ENCODE measurements at places on chromosomes 16 and 17. TPM values are rescaled to one million over a fixed set of nuclear protein-coding genes. Genes with fewer than 3 reads are reported as not detected.

GRCh38 chr17:43517161-43517560 lies 29.0 kb downstream of the ETV4 start:
- DNase-seq: no peak

GRCh38 chr16:55480228-55480655 lies 1.2 kb downstream of the MMP2 start:
- DNase-seq: no peak

CFAP119 gene
- 2.3 TPM for polyA plus RNA-seq

- no peak for DNase-seq
Observed at GRCh38 chr17:55588446-55589242, 77.4 kb upstream of the SMIM36 start.

DNA sequence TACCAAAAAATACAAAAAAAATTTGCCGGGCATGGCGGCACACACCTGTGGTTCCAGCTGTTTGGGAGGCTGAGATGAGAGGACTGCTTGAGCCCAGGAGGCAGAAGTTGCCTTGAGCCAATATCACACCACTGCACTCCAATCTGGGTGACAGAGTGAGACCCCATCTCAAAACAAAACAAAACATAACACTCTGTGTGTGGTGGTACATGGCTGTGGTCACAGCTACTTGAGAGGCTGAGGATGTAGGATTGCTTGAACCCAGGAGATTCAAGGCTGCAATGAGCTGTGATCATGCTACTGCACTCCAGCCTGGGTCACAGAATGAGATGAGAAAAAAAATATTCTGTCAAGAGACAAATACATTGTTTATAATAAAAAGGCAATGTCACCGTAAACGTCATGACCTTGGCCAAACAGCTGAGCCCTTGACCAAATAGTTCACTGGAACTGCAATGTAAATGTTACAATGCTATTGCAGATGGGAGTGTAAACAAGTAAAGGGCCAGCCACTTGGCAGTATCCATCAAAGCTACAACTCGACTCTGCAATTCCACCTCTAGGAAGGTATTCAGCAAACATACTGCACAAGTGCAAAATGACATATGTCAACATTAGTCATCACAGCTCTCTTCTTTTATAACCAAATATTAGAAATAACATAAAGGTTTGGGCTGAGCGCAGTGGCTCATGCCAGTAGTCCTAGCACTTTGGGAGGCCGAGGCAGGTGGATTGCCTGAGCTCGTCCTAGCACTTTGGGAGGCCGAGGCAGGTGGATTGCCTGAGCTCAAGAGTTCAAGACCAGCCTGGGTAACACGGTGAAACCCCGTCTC lies 16.9 kb downstream of the EARS2 start:
- DNase-seq: no peak

- no peak for DNase-seq
Observed at GRCh38 chr17:57874434-57875289, 24.8 kb upstream of the MRPS23 start.

GRCh38 chr17:77906377-77906871 lies 52.1 kb upstream of the TNRC6C start:
- DNase-seq: no peak

DNA sequence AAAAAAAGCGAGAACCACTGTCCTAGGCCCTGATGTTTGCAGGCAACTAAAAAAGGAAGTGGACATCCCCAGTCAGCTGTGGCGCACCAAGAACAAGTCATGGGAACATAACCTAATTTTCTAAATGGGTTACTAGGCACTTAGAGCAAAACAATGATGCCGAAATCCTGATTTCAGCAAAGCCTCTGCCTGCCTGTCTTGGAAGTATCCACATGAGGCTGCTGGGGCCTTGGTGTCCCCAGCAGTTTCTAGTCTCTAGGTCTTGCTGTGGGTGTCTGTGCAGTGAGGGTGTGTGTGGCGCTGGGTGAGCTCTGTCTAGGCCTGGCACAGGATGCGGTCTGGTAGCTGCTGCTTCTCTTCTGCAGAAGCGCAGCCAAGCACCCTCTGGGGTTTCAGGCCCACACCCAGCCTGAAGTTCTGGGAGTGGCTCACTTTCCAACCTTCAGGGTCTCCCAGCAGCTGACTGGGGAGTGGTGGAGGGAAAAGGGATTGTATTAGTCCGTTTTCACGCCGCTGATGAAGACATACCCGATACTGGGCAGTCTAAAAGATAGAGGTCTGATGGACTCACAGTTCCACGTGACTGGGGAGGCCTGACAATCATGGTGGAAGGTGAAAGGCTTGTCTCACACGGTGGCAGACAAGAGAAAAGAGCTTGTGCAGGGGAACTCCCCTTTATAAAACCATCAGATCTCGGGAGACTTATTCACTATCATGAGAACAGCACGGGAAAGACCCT lies 21.1 kb downstream of the STH start:
- DNase-seq: no peak

DNA sequence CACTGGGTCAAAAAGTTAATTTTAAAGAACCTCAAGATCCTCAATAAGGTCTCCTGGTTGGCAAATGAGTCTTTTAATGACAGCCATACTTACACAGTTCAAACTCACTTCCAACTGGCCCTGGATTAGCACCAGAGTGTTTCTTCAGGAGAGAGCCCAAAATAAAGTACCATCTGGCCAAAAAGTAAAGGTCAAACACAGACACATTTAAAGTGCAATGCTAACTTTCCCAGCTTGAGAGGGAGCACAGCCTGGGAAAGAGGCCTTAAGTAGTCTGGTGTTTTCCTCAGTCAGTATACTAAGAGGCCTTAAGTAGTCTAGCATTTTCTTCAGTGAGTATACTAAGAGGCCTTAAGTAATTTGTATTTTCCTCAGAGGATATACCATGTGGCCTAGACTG lies 46.6 kb upstream of the ERN1 start:
- no peak for DNase-seq

GRCh38 chr17:82194765-82195164 lies 17.9 kb downstream of the CCDC57 start:
- no peak for DNase-seq

DNA sequence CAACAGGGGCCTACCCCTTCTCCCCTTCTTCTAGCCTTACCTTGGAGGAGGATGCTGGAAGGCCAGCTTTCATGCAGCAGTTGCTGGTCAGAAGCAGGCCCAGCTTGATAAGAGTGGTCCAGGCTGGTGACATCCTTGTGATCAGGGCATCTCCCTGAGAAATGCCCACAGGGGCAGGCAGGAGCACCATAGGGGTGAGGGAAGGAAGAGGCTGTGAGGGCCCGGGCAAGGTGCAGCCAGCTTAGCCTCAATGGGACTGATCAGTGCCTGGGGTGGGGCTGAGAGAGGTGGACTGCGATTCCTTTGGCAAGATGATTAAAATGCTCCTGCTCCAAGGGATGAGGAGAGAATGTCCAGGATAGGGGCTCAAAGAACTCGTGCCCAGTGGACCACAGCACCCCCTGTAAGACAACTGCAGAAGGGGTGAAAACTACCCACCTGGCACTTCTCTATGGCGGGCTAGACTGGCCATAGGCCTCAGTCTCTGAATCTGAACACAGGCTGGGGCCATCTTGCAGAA lies 9.5 kb upstream of the GALK1 start:
- DNase-seq: no peak

ATP2C2 gene
- 0.96 TPM for polyA plus RNA-seq

TMEM220 gene
- polyA plus RNA-seq: 2.4 TPM

KRTAP4-9 gene
- not detected for polyA plus RNA-seq

DNA sequence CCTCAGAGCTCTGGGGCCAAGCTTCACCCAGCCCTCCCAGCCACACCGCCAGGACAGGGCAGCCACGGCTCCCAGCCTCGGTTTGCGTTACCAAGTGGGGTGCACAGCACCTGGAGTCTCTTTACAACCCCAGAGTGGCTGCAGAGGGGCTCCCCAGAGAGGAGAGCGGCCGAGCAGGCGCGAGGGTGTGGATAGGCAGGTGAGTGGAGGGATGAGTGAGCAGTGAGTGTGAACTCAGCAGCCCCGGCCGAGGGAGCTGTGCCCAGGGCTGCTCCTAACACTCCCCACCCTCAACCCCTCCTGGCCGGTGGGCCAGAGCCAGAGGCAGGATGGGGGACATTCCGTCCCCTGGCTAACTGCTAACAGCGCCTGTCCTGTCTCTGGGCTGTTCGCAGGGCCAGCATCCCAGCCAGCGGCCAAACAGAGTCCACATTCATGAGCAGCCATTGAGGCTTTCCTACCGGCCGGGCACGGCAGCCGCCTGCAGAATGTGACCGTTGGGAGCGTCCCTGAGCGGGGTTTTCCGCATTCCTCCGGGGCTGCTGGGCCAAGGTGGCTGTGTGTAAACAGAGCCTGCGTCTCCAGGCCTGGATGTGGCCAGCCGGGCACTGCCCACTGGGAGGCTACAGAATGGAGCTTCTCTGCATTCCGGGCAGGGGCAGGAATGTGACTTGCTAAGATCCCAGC lies 5.3 kb downstream of the ZNF469 start:
- DNase-seq: peak; percentile 7

DNA sequence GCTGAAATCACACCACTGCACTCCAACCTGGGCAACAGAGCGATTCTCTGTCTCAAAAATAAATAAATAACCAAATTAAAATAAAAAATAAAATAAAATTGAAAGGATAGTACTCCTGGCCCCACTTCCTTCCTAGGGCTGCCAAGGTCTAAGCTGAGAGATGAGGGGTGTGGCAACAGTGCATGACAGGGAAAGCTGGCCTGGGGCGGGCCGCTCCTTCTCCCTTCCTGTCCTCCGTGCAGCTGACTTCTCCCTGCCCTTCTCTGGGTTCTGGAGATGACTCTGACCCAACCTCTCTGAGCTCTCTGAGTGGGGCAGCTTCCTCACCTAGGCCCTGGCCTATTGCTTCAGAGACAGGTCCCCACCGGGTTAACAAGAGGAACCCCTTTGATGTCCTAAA lies 8.7 kb upstream of the SLC25A39 start:
- no peak for DNase-seq

FADS6 gene
- polyA plus RNA-seq: 0.57 TPM

DNA sequence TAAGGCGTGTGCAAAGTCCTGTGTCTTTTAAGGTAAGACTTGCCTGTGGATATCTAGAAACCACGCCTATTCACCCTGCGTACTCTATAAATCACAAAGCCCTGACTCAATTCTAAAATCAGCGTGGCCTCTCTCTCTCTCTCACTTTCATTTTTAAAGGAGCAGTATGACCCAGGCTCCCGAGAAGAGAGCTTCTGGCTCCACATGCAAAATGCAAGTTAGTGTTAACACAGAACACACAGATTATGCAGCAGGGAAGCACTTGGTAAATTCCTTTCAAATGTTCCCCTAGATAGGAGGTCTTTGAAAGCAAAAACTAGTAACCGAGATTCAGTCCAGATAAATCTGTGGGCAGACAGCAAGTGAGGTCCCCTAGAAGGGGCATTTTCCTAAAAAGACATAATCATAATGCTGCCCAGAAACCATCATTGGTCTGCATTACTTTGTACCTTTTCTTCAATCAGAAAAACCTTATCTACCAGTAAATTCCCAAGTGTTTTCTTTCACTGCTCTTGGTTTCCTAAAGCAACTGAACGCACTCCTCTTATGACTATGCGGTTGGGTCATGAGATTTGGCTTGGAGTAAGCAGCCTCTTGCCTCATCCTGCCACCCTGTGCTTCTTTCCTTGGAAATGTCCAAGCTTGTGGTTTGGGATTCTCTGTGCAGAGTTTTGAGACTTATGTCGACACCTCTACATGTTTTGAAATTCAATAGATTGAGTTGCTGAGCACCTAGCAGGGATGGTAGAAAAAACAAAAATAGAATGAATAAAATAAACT lies 31.7 kb upstream of the KCNJ2 start:
- peak; percentile 25 for DNase-seq

GRCh38 chr17:41648411-41649195 lies 24.2 kb upstream of the KRT17 start:
- DNase-seq: no peak

DNA sequence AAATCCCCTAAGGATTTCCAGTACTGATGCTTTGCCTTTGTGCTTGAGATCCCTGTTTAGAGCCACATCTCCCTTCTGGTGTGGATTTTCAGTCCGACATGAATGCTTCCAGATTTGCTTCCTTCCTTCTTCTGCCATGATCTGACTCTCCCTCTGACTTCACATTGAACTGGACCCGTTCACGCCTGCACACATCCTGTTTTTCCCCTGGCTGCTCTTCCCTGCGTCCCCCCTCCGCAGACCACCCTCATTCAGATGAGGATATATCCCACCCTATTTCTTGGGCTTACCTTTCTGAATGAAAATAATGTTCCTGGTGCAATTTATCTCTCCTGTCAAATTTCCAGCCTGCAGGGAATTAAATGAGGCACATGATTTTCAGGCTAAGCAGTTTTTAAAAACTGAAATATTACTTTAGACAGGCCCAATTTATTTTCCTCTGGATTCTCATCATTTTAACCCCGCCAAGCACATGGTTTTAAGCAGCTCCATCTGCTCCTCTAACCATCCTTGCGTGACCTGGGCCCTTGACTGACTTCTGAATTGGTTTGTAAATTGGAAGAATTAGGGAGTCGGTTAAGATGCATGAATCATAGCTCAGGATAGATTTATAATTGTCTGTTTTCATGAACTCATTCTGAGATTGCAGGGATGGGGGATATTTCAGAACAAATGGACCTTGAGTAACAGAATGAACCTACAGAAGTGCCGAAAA lies 59.2 kb downstream of the BMERB1 start:
- DNase-seq: no peak

DNA sequence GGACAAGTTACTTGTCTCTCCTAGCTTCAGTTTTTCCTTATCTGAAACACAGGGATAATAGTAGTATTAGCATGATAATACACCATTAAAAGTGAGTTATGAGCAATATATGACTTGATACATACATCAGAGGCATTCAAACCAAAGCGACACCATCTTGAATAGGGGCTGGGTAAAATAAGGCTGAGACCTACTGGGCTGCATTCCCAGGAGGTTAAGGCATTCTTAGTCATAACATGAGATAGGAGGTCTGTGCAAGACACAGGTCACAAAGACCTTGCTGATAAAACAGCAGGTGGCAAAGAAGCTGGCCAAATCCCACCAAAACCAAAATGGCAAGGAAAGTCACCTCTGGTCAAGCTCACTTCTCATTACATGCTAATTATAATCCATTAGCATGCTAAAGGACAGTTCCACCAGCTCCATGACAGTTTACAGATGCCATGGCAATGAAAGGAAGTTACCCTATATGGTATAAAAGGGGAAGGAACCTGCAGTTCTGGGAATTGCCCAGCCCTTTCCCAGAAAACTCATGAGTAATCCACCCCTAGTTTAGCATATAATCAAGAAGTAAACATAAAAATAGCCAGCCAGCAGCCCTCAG lies 37.2 kb upstream of the HS3ST3A1 start:
- no peak for DNase-seq

DNA sequence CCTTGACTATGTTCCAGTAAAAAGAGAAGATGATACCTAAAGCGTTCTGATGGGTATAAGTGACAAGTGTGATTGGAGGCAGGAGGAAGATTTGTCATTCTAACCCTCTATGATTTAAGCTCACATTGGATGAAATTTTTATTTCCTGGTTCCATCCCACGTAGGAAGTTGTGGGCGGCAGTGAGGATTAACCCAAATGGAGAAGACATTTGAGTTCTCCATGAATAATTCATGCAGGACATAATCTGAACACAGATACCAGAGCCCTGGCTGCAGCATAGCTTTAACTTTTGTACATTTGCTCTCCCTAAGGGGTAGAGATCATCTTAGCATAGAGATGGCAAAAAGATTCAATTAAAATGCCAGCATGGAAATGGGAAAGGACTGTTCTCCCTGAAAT lies 146.3 kb downstream of the SLC39A11 start:
- DNase-seq: no peak

CCL16 gene
- polyA plus RNA-seq: not detected
